ENCODE measurements at places on chromosomes 2 and 18.

DNA sequence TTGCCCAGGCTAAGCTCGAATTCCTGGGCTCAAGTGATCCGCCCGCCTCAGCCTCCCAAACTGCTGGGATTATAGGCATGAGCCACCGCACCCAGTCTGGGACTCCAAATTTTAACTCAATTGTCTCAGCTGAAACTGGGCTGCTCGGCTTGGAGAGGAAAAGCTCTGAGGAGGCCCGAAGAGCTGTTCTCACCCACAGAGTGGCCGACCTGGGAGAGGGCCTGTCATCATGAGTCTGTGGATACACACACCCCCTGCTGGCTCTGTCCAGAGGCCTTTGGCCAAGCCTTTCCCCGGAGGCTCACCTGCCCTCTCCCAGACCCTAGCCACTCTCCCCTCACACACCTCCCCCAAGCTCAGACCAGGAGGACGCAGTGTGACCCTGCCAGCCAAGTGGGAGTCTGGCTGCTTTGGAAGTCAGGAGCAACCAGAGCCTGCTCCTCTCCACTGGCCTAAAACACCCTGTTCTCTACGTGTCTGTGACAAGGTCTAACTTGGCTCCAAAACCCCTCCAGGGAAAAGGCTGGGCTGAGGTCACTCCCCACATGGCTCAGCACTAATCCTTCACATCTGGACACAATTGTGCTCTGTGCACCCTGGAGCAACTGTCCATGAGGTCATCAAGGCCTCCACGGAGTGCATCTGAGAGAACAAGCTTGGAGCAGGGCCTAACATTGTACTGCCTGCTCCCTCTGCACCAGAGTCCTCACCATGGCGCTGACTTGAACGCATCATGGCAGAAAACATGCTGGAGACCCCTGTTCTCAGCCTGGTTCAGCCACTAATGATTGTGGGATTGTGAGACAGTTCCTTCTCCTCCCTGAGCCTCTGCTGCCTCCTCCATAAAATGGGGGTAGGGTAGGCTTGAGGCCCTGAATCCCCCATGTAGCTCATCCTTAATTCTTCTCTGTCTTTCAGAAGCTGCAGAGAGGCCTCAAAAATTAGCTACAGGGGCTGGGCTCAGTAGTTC lies 49.9 kb upstream of the RAB6C start:
- DNase-seq: peak; percentile 55

DNA sequence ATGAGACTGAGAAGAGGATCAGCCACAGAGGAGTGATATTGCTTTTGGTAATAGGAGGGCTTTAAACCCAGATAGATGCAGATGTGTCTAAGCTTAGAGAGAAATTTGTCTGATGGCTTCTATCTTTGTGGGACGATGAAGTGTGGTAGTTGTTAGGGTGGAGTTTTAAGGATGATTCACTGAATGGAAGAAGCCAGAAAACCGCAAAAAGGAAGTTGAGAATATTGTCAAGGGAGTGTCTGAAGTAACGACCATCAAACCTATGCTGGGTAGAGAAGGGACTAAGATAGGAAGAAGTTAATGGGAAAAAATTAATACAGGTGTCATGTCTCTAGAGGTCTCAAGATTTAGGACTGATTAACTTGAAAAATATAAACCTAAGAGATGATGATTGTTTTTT lies 195.6 kb upstream of the MC4R start:
- DNase-seq: no peak

DNA sequence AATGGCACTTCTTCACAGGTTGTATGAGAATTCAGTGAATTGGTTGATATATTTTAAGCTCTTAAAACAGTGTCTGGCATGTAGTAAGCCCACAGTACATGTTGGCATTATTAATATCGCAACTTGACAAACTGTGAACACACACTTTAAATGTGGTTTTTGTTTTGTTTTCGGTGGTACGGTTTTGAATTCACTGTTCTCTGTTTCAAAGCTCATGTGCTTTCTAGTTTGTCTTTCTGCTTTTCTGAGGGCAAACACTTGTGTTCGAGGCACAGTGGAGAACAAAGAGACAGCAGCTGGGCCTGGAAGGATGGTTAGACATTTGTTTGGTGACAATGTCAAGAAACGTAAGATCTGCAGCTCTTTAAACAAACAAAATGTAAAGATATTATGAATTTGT lies 276.5 kb upstream of the MC4R start:
- DNase-seq: no peak

DNA sequence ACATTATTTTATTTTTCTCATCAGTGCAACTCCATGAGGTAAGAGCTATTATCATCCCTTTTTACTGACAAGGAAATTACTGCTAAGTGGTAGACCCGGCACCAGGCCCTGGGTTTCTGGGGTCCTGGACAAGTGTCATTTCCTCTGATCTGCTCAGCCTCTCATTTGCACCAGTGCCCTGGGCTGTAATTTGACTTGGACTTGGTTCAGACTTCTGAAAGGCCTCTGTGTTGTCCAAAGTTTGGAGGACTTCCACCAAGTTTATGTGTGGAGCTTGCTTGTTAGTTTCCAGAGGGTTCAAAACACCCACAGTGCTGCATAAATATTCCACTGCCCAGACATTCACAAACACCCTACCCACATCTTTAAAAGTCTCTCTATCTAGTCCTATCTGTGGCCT lies 44.0 kb upstream of the PPP1CB start:
- peak; percentile 44 for DNase-seq

GRCh38 chr2:17749753-17750438 lies 3.7 kb downstream of the SMC6 start:
- no peak for DNase-seq
